GM19239 (cell line): ENCODE measurements at places on chromosomes 11 and 22.
A peak's percentile ranks its signal among the peaks of the same experiment; 100 is the strongest.

DNA sequence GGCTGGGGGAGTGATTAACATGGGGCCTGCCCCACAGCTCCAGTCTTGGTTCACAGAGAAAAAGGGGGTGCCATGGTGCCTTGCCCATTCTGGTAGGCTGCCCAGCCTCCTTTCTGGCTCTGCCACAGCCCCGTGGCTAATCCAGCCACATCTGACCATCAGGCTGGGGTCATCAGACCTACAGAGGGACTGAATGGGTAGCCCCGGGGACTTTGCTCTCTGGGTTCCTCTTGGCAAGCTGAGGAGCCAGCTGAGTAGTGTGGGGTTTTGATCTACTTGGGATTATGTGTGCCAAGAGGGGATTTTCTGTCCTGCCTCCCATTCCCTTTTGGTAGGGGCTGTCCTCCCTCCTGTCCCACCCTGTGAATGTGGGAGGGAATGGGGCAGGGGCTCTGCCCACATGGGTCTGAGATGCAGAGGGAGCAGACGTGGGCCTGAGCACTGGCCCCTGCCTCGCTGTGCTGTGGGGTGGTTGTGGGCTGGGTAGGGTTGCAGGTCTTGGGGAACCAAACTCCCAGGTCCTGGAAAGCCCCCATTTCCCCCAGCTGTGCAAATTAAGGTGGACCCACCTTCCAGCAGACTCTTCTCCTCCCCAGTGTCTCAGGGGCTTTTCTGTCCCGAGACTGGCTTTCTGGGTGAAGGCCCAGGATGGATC is 32.0 kb downstream of the CD82 start:
- DNase-seq: no peak

DNA sequence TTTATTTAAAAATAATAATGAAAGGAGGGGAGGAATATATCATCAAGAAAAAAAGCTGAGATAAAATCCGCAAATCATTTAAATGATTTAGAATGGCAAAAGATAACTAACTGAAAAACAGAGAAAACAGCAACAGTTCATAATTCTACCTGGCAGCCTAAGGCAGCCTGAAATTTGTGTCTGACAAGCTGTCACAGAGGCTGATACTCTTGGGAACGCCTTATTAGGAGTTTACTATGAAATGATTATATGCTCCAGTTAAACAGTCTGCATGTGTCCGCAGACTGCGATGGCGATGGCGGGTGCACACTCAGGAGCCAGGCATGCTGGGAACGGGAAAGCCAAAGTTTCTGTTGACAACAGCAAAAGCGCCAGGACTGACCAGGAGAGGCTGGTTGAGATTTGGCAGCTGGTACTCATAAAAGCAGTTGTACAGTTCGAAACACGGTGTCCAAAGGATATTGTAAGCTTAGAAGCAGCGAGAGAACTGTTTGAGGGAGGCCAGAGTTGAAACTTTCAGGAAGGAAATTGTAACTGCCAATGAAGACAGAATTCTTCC is 172.9 kb upstream of the MPPED2 start:
- DNase-seq: no peak

- no peak for DNase-seq
Measured at GRCh38 chr11:44780940-44781631, 54.3 kb downstream of the TSPAN18 start.

DNA sequence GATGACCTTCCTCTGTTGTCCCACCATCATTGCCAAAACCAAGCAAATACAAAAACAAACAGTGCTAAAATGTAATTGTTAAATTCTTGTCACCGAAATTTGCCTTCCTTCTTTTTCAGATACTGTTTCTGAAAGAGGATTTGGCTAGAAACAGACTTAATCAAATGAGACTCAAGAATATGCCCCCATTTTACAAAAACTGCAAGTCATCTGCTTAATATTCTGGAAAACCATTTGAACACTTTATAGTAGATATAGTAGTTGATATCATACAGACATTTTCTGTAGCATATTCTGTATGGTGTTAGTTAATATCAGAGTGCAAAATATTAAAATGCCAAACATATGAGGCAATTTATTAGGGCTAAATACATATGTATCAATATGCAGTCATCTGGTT is 3.5 kb downstream of the OR5M1 start:
- DNase-seq: no peak

DNA sequence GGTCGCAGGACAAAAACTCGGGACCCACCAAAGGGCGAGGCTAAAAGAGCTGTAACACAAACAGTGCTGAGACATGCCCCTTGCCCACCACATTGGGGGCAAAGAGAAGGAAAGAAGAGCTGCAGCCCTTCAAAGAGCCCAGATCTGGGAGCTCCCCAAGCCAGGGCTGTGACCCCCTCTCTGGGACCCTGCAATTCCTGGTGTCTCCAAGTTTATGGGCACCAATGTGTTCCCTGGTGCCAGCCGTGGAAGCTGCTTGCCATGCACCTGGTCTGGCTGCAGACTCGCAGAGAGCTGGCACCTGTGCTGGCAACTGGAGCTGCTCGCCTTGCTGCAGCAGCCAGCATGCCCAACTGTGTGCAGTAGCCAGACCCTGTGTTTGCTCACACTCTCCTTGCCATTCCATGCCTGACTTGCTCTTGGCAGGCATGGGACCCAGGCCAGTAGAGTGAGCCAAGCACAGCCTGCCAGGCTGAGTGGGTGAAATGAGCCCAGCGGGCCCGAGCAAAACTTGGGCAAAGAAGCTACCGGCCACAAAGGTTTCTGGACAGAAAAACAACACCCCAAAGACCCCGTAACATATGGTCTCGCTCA is 16.0 kb downstream of the RRP8 start:
- DNase-seq: no peak

DNA sequence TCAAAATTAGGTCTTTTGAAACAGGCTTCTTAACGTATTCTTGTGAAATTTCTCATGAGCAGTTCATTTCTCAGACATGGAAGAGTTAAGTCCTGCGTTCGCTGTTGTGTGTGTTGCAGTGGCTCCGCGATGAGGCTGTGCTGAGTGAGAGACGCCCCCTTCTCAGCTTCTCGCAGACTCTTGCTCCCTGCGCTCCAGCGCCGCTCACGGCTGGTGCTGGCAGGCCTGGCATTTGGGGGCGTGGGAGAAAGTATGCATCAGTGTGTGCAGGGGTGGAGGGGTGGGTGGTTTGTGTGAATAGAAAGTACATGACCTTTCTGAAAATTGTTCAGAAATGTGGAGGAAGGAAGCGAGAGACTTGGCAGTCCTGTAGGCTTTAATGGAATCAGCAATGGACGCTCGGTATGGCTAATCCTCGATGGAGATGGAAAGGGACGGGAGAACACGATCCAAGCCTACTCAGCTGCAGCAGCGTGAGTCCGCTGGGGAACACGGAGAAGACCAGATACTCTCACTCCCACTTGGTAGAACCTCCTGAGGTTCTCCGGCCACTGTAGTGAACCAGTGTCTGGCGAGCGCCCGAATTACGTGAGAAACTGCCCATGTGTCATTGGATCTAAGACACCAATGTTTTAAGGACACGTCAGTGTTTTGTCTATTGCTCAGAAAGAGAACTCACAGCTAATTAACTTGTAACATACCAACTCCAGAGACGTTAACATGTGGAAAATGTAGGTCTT is 5.9 kb downstream of the TAB1 start:
- no peak for DNase-seq

- no peak for DNase-seq
Measured at GRCh38 chr22:24094966-24095365, 83.9 kb downstream of the CABIN1 start.

- peak; percentile 84 for DNase-seq
Measured at GRCh38 chr11:62880803-62881578, at the start of gene SLC3A2. SLC3A2 (plus strand) TSS chr11:62880896; CDS start chr11:62881024, 128 bp downstream.

GRCh38 chr22:26565181-26565580 is 24.8 kb downstream of the TPST2 start:
- no peak for DNase-seq

- no peak for DNase-seq
Measured at GRCh38 chr11:10023212-10023611, 270.8 kb downstream of the SBF2 start.

GRCh38 chr11:44729063-44729462 is 2.3 kb downstream of the TSPAN18 start:
- DNase-seq: no peak

DNA sequence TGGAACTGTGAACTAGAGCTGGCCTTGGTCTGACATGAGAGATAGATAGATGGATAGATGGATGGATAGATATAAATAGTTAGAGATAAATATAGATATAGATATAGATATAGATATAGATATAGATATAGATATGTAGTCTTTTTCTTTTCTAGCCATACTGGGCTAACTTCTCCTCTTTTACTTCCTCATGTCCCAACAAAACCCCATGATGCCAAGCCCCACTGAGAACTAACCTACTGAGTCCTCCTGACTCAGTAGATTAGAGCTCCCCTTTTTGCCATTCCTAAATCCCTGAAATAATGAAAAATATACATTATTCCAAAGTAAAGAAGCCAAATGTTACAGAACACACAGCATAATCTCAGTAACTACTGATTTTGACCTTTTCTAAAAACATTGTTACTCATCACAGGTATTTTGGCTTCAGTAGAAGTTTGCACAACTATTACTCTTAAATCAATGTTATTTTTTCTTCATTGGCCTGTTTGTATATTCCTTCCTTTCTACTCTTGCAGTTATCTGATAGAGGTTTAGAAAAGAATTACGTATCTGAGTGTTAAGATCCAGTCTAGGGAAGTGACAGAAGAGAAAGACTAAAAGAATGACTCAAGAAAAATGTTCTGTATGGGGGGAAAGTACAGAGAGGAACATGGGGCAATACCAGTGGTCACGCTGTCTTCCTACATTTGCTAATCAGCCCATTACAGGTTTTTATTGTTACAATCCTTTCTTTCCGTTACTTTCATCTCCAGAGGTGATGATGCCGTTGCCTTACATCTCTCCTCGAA is 6.0 kb upstream of the OR10D3 start:
- no peak for DNase-seq

GRCh38 chr22:21642584-21643448 is 714 bp downstream of the SDF2L1 start:
- no peak for DNase-seq

- DNase-seq: no peak
Measured at GRCh38 chr22:26718905-26719304, 61.5 kb downstream of the MIAT start.

GRCh38 chr22:50731811-50732624 is 6.0 kb upstream of the ACR start:
- DNase-seq: peak; percentile 86

DNA sequence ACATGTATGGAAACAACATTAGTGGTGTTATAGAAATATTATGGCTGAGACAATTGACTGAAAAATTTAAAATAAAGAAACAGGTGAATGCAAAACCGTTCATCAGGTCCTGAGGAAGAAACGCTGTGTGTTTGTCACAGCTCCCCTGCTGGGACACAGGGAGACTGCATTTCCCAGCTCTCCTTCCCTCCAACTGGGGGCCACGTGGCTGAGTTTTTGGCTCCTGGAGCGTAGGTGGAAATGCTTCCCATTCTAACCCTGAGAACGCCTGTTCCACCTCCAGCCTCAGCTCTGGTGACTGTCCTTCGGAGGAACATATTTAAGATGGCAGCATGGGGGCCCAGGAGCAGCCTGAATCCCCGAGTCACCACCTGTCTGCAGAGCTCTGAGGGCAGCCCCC is 398.6 kb downstream of the BRD1 start:
- DNase-seq: no peak

- DNase-seq: no peak
Measured at GRCh38 chr11:120740380-120740779, 228.8 kb downstream of the GRIK4 start.

GRCh38 chr22:35064664-35065063 is 1.3 kb upstream of the ISX start:
- peak; percentile 28 for DNase-seq

DNA sequence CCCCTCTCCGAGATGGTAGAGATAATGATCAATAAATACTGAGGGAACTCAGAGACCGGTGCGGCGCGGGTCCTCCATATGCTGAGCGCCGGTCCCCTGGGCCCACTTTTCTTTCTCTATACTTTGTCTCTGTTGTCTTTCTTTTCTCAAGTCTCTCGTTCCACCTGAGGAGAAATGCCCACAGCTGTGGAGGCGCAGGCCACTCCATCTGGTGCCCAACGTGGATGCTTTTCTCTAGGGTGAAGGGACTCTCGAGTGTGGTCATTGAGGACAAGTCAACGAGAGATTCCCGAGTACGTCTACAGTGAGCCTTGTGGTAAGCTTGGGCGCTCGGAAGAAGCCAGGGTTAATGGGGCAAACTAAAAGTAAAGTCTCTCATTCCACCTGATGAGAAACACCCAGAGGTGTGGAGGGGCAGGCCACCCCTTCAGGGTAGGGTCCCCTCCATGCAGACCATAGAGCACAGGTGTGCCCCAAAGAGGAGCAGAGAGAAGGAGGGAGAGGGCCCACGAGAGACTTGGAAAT is 43.2 kb downstream of the IGLL1 start:
- no peak for DNase-seq

DNA sequence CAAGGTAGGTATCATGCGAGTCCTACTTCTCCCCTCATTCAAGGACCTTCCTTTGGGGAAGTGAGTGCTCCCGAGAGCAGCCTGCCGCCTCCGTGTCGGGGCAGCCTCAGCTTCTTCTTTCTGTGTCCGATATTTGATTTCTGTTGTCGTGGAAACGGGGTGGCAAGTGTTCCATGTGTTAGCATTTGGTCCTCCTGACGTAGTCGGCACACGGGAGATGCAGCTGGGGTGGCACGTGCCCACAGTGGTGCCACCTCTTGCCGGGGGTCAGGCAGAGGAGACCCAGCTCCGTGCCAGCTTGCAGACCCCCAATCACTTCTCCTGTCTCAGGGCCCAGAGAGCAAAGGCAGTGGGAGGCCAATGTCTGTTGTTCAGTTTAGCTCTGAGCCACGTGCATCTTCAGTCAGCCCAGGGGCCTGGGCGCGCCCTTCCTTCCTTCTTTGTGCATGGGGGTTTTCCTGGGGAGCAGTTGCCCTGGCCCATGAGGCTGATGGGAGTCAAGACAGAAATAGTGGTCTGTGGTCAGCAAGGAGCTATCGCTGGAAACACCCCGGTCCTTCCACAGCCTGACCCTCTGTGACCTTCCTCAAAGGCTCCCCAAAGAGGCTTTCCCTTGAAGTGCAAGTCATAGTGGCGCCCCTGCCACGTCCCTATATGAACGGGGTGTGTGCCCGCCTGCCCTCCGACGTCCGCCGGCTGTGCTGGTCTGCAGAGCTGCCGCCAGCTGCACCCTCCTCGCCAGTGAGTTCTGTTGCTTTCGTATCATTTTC is 44.5 kb downstream of the PARVB start:
- DNase-seq: peak; percentile 58

- no peak for DNase-seq
Measured at GRCh38 chr11:78426845-78427244, 9.2 kb upstream of the GAB2 start.

- no peak for DNase-seq
Measured at GRCh38 chr22:30978304-30978962, 9.4 kb downstream of the TUG1 start.

- DNase-seq: no peak
Measured at GRCh38 chr11:6911948-6912347, 8.9 kb upstream of the OR2D3 start.
